Activated T-helper 1 cell treated with anti-CD3 and anti-CD28 coated beads, Interleukin-2, amount 50 U/mL, for 16 hours (primary cell): ENCODE measurements at places on chromosomes 1 and 21.

DNA sequence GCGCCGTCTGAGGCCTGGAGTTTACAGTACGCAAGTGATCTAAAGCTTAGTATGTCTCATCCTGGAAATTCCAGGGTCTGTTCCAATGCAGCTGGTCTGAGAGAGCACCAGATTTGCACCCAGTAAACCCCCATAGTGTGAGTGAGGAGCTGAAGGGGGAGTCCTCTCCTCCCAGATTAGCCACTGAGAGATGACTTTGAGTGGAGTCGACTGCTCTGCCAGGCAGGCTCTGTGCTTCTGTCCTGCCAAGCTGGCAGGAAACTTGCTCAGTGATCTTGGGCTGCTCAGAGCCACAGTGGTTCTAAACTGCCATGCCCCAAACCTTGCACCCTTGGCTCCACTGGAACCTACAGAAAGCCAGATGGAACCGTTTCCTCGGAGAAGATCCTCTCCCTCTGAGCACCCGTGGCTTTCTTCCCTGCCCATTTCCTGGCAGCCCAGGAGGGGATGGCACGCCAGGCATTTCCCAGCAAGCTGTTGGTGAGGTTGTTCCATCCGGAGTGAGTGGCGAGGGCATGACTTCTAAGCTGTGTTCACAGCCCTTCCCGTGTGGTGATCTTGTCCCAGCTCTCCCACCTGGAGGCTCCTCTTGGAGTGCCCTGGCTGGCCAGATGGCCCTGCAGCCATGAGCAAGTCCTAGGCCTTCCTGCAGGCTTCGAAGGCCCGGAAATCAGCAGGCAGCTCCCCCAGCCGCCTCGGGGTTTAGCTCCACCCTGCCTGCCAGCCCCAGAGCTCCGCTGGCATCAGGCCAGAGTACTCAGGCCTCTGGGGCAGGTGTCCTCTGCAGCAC, 125.9 kb upstream of the VAMP3 start:
- DNase-seq = no peak

GRCh38 chr1:36553591-36554322, 71.0 kb upstream of the CSF3R start:
- DNase-seq = peak; percentile 48

DNA sequence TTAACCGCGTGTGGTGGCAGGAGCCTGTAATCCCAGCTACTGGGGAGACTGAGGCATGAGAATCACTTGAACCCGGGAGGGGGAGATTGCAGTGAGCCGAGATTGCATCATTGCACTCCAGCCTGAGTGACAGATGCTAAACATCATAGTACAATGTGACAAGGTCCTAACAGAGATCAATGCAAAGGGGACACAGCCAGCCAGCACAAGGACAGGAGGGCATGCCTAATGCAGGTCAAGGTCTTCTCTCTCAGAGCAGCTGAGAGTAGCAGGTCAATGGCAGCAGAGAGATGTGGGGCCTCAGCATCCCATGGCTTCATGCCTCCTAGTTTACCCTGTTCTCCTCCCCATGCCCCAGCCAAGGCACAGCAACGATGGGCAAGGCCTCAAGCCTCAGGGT, 3.0 kb upstream of the SMIM11 start:
- no peak for DNase-seq

DNA sequence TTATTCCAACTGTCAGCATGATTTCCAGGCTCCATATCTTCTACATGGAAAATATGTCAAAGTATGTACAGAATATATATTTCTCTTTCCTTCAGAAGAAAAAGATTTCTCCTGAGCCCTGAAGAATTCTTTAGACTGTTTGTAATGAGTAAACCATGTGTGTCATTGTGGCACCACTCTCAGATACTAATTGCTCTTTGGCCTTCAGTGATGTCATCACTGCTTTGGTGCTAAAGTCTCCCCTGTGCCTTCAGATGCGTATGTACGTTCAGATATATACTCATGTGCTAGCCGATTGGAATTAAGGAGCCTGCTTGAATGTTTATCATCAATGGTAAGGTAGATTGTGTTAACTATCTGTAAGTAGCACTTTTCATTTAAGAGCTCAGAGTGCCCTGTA, 20.6 kb upstream of the NBL1 start:
- DNase-seq = no peak
